CD4-positive, alpha-beta T cell (primary cell): ENCODE measurements at places on chromosomes 1 and 21.

- no peak for DNase-seq
Measured at GRCh38 chr1:12371053-12371452, 141.2 kb downstream of the VPS13D start.

GRCh38 chr1:169873582-169874199 is 20.0 kb downstream of the SCYL3 start:
- DNase-seq: no peak

GRCh38 chr1:248590055-248590454 is 7.4 kb downstream of the OR2T10 start:
- DNase-seq: no peak

DNA sequence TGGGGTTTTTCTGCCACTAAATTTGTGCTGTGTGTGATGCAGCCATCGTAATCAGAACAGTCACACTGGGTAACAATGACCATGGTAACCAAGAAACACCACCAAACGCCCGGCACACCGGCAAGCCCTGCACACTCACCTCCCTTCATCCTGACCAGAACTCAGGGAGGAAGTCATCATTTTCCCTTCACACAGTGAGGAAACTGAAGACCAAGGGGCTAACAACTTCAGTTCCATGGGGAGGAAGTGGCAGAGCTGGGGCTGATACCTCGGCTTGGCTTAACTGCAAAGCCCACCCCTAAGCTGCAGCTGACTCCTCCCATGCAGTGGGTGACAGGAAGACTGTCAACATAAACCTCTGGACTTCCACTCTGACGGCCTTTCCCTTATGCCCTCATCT is 69.3 kb upstream of the BCAR3 start:
- no peak for DNase-seq

DNA sequence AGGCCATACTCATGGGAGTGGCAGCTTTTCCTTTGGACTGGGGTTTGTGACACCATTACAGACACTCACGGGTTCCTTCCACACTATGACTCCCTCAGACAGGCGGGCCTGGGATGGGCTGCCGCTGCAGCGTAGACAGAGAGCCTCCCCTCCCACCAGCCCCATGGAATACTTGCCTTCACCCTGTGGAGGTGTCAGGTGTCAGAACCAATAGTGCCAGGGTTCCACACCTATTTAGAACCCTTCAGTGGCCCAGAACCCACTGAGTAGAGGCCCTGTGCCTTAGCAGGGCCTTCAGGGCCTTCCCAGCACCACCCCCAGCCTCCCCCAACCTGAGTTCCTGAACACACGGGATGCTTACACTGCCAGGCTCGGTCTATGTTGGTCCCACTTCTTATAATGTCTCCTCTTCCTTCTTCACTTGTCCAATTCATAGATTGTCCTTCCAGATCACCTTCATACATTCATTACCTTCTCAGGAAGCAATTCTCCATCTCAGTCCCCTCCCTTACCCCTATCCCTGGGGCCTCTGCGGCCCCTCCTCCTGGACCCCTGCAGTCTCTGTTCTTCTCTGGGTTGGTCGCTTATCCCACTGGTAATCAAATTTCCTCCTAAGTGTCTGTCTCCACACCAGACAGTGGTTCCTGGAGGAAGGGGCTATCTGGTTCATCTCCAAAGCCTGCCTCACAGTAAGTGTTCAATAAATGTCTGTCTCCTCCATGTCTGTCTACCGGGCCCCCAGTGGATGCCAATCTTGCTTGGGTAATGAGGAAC is 1.4 kb upstream of the RHBG start:
- no peak for DNase-seq

DNA sequence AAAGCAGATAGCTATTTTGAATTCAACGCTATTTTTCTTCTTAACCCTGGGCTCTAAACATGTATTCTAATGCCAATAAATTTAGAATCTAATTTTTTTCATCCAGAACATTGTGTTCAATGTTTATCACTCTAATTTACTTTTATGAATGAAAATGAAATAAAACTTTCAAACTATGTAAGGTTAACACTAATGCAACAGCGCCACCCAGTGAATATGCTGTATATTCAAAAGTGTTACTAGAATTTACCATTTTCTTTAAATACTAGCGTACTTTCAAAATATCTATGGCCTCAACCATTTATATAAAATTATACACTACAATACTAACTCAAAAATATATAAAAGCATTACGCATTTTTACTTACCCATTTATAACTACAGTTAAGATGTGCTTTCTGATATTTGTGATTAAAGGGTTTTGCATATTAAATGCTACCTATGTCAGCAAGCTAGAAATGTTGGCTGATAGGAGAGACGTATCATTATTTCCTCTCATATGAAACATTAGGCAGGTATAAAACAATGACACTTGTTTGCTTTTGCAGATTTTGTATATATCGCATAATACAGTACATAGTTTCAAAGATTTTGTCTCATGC is 5.9 kb upstream of the NUF2 start:
- DNase-seq: peak; percentile 26
